ENCODE measurements at places on chromosomes 4 and X.

GRCh38 chrX:45862801-45863200 is 662.1 kb upstream of the DIPK2B start:
- no peak for DNase-seq

GRCh38 chrX:140712413-140713173 is 3.0 kb downstream of the LINC00632 start:
- DNase-seq: no peak

DNA sequence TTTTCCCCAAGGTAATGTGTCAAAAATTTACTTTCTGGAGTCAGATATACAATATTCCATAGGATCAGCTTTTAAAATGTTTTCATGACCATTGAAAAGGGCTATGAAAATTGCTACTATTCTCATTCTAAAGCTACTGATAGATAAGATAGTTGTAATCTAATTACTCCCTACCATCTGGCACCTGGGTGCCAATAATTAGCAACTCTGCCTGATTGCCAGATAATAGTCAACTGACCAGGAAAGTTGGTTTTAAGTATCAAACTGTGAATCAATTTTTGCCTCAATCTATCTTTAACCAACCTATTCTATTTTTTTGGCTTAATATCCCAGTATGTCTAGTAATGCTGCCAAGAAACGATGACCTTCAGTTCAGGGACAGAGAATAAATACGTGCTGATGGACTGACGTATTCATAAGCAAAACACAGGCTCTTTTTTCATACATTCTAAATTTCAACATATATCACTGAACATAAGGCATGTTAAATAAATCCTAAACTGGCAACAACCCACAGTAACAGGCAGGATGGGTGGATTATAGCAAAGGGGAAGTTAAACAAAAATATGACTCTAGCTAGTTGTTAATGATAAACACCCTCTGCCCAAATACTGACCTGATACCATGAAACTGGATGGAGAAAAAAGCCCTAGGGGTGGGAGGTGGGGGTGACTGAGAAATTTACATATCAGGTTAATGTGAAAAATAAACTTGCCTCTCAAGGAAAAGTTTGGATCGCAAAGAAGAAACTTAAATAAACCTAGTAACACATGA is 18.2 kb downstream of the SH3RF1 start:
- no peak for DNase-seq

- peak; percentile 54 for DNase-seq
Observed at GRCh38 chr4:165369522-165369921, 9.3 kb upstream of the CPE start.

DNA sequence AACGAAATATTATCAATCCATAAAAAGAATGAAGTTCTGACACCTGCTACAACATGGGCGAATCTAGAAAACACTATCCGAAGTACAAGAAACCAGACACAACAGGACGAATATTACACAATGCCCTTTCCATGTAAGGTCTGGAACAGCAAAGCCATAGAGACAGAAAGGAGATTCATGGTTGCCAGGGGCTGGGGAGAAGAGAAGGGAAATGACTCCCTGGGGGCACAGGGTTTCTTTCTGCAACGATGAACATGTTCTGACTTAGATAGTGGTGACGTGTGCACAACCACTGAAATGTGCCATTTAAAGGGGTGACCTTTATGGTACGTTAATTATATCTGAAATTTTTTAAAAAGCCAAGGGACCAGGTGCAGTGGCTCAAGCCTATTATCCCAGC is 28.3 kb downstream of the GPR143 start:
- DNase-seq: no peak

DNA sequence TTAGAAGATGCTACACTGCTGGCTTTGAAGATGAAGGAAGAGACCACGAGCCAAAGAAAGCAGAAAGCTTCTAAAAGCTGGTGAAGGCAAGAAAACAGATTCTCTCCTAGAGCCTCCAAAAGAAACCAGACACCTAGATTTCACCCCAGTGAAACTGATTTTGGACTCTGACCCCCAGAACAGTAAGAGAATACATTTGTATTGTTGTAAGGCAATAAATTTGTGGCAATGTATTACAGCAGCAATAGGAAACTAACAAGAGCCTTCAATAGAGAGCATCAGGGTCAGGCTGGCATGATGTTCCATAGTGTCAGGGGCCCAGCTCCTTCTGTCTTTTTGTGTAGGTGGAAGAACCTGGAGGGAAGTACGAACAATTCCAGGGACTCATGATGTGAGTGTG is 6.0 kb upstream of the TEC start:
- DNase-seq: no peak

- DNase-seq: no peak
Observed at GRCh38 chrX:39805022-39805421, 292.7 kb downstream of the BCOR start.

DNA sequence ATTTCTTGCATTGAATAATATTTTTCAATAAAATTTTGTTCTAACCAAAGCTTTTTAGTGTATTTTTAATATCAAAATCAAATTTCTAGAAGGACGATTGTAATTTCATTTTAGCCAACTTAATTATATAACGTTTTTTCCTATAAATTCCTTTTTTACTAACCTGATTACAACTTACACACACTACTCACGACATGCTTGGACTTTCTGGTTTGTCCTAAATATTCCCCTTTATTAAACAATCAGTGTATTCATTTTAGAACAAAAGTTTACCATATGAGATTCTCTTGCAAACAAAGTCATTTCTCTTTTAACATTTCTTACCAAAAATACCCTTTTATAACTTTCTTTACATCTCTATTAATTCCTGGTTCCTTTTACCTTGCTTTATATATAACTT is 173.7 kb downstream of the PWWP3B start:
- no peak for DNase-seq

GRCh38 chrX:153580700-153581386 is 18.1 kb downstream of the CCNQ start:
- no peak for DNase-seq

DNA sequence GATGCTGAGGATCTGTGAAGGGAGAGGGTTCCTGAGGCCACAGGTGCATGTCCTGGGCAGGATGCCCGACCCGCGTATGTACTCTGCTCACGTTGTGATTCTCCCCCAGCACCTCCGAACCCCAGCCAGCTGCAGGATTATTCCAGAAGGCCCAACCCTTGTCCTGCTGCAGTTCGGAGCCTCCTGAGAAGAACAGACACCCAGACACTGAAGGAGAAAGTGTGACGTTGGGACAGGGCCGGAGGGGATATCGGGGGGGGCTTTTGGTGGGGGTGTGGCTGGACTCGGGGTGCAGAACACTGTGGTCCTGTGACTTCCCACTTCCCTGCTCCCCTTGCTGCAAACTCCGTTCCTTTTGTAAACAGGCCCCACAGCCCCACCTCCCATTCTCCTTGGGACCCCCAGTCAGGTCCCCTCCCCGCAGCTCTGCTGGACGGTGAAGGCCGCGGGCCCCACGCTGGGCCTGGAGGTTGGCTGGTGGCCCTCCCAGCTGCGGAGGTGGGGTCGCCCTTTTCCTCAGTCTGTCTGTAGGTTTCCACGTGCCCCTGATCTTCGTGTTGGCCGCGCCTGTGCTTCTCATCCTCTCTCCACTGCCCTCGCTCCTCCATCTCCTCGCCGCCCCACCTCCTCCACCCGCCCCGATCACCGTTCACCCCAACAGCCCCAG is 83.0 kb upstream of the ADRA2C start:
- no peak for DNase-seq

DNA sequence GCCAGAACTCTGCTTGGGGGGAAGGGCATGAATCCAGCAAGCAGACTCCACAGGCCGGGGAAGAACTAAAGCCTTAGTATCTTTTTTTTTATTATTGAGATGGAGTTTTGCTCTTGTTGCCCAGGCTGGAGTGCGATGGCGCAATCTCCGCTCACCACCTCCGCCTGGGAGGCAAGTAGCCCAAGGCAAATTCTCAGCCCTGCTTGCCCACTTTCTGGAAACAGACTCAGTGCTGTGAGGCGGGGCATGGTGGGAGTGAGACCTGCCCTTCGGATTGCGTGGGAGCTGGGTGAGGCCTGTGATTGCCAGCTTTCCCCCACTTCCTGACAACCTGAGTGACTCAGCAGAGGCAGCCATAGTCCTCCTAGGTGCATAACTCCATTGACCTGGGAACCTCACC is 348.8 kb downstream of the GASK1B start:
- DNase-seq: no peak

- no peak for DNase-seq
Observed at GRCh38 chr4:56220261-56220660, 167.0 kb downstream of the AASDH start.

GRCh38 chr4:77395481-77395880 is 210.1 kb upstream of the CXCL13 start:
- DNase-seq: no peak

GRCh38 chr4:99090481-99091215 is 2.1 kb upstream of the ADH5 start:
- no peak for DNase-seq

DNA sequence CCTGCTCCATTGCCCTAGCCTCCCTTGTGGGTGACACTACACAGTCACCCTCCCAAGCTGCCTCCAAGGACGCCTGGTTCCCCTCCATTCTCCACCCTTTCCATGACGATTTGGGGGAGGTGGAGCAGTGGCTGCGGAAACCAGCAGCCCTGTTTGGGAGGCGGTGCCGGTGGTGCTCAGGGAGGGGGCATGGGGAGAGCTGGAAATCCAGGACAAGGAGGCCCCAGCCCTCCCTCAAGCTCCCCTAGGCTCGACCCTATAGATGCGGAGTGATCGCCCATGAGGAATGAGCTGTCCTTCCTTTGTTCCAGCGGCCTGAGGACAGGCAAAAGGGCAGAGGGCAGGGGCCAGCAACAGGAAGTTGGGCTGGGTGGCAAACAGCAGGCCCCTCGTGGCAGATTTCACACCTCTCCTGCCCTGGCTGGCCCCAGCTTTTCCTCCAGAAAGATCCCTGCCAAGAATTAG is 3.6 kb upstream of the RENBP start:
- DNase-seq: no peak

DNA sequence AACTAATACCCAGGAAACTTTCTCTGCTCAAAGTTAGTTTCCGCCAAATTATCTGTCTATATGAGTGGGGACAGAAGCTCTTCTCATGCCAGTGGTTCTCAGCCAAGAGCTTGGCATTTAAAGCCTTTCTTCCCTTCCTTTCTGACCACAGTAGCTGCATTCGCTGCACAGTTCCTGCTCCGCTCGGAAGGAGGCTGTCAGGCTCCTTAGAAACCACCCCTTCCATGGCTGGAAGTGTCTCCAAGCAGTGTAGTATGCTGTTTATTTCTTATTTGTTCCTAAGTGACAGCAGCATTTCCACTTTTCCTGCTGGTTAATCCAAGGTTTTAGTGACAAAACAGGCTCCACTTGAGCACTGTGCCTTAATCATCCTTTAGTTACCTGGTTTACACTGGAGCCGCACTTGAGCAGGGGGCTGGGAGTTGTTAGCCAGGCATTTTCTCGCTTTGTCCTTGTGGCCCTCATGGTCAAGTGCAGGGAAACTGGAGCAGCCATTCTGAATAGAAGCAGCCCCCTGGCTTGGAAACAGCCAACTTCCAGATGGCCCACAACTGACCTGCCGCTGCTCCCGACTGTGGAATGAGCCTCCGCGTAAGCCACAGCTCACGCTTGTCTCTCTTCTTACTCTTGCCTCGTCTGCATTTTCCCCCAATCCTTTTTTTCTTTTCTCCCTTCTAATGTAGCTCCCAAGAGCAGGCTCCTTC is 739.4 kb upstream of the TENM3 start:
- DNase-seq: no peak

- no peak for DNase-seq
Observed at GRCh38 chr4:13455411-13455810, 28.7 kb downstream of the RAB28 start.

DNA sequence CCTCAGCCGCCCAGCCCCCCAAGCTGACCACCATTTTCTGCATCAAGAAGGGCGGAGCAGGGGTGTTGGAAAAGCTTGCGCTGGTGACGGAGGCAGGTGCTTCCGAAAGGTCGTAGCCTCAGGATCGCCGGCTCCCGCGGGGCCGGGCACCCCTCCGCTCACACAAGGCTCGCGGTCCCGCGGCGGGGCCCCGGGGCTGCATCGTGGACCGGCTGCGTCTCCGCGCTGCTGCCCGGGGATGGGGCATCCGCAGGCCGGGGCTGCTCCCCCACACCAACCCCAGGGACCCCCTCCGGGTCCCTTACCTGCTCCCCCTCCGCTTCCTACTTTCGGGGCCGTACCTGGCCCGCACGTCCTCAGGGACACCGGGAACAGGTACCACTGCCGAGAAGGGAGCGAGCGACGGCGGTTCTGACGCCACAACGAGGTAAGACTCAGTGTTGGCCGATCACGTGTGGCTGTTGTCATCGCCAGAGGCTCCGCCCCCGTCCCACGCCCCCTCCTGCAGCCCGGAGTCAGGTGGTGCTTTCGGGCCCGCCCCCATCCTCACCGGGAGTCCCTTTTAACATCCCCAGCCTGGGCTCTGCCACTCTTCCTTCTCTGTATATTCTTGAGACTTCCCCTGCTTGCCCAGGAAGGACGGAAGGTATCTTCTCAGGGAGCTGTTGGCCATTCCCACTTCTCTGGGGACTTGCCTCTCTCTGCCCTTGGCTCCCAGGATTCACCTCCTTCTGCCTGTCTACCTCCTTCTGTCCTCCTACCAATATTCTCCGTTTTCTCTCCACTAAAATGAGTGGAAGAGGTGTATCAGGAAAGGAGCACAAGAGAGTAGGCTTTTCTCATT is at the start of gene BEX2:
Gene BEX2, minus strand, starts transcription at position 436 of the 844 bp plus-strand sequence. CDS start 1,014 bp downstream, outside the sequence.
- DNase-seq: peak; percentile 22

DNA sequence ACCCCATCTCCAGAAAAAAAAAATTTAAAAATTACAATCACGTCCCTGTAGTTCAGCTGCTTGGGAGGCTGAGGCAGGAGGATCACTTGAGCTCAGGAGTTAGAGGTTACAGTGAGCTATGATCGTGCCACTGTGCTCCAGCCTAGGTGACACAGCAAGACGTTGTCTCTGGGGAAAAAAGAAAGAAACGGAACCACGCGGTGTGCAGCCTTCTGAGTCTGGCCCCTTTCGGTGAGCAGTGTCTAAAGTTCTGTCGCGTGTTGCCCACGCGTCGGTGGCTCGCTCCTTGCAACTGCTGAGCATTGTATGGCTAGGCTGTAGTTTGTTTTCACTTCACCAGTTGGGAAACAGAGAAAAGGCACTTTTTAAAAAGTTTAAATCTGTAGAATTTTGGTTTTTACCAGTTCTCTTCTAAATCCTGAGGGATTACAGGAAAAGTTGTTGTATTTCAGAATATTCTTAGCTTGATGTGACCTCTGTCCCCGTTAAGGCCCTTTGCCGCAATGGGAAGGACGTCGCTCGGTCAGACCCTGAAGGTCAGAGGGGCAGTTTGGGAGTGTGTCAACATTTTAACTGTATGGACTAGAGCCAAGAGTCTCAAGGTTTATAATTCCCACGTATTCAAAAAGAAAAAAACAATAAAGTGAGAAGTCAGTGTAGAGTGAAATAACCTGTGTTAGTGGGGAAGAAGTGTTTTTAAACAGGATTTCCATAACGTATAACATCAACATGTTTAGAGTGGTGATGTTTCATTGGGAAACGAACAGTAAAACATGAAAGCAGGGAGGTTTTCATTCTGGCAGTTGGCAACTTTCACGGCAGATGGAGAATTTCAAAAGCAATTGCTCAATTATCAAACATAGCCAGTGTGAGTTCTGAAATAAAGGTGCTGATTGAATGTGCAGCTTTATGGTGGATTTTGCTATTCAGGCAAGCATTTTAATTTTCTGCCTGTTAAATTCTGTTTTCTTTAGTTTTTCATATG is 45.8 kb upstream of the MSANTD1 start:
- peak; percentile 24 for DNase-seq

- peak; percentile 55 for DNase-seq
Observed at GRCh38 chrX:53595266-53595810, 91.2 kb downstream of the HUWE1 start.

- DNase-seq: no peak
Observed at GRCh38 chr4:16663307-16663706, 235.1 kb downstream of the LDB2 start.

GRCh38 chr4:117971403-117971802 is 62.9 kb upstream of the NDST3 start:
- DNase-seq: no peak
